Stimulated activated CD8-positive, alpha-beta memory T cell treated with anti-CD3 and anti-CD28 coated beads, Interleukin-12 subunit alpha, Interleukin-12 subunit beta, amount 100 ng/mL, for 1 hour (primary cell): ENCODE measurements at places on chromosomes 11 and 22.

DNA sequence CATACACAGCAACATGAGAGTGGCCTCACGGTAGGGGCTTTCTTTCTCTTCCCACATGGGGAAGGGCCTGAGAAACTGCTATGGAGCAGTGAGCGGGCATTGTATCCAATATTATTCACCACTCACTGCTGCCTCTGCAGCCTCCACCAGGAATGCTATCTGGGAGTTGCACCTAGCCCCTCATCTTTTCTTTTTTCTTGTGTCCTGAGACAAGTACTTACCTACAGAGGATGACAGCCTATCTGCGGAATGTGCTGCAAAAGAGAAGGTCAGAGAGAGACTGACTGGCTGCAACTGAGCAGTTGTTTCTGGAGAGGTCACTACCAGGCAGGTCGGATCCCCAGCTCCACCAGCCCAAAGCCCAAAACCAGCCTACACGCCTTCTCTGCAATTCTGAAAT is 52.1 kb upstream of the HTATIP2 start:
- no peak for DNase-seq

- DNase-seq: no peak
Measured at GRCh38 chr11:26028393-26028911, 303.5 kb upstream of the ANO3 start.

DNA sequence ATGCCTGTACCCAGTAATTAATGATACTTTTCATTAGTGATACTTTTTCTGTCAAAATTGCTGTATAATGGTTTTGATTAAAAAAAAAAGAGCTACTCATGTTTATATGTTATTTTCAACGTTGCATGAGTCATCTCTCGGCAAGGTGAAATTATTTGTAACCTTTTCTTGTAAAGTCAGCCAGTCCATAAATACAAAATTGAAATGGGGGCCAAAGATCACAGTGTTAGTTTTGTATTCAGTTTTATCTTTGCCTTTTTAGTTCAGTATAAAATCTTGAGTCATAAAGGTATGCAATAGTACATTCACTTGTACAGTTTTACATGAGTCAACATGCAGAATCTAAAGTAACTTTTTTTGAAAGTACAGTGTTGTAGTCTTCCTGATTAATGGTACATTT is 4.3 kb downstream of the ARHGEF12 start:
- DNase-seq: no peak

- no peak for DNase-seq
Measured at GRCh38 chr11:71999798-72000197, 1.1 kb downstream of the IL18BP start.

DNA sequence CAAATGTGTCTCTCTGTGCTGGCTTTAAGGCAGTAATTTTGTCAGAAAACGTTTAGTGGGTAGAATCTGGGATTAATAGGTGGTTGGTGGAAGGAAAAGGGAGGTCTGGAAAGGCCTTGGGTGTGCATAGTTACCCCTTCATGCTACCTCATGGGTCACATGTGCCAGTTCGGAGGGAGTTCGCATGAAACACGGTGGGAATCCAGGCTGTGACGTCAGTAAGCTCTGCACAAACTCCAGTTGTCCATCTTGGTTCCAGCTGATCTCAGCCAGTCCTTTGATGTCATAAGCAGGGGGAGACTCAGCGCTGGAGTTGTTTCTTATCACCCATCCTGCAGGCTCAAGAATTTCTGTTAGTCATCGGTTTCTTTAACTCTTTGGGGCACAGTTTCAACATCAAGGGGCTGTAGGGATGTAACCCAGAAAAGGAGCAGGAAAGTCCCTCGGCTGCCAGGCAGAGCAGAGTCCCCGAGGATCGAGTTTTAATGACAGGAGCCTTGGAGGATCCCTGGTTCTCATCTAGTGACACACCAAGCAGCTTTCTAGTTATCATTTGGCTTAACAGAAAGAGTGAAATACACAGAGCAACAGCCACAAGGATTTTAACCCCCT is 28.9 kb downstream of the MOV10L1 start:
- DNase-seq: no peak

DNA sequence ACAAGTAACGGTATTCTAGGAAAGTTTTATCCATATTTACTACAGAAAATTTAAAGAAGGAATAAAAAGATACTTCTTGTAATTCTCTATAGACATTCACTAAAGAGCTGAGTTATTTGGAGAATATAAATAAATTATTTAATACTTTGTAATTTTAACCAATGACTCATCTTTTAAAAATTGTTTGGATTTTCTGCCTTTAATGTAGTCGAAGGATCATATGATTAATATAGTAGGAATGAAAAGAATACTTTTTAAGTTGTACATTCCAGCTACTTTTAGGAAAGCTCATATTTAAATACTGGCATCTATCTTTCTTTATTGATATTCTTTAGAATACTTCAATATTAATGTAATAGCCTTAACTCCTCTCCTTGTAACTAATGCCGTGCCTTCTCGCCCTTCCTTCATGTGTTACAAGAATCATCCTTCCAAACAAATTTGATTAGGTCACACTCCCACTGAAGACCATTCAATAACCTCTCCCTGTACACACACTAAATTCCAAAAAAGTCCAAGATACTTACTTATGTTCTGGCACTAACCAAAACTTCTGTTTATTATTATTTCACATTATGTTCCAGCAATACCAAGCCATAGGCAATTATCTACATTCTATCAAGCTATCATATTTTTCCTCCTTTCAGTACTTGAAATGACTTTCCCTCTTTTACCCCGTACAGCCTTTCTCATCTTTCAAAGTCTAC is 501.9 kb downstream of the CNTN5 start:
- no peak for DNase-seq

DNA sequence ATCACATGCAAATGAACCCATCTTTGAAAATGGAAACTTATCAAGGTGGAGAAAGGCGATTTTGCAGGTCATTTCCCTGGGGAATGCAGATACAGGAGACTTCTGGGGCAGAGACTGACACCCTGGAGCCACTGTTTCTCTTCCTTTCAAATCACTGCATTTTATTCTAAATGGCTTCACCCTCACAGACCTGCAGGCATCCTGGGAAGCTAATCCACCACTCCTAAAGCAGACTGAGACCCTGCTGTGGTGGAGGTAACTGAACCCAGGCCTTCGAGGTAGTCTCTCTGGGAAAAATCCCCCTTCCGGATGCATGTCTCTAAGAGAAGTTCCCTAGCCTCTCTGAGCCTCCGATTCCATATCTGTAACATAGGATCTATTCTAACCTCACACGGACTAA is 20.9 kb upstream of the CSNK2A3 start:
- no peak for DNase-seq

DNA sequence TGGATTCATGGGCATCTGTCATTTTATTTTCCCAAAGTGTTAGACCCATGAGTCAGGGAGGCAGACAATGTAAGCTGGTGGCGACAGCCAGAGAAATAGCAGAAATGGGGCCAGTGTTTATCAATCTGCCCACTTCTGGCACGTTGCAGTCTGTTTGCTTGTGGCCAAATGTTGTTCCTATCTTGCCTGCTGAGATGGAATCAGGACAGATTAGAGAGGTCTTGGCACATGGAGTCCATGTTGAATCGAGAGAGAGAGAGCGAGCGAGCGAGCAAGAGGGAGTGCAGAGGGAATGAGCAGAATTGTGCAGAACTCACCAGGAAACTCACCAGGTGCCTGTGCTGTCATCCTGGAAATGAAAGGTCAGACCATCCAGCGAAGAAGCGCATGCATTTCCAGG is 21.9 kb upstream of the PARVG start:
- no peak for DNase-seq

DNA sequence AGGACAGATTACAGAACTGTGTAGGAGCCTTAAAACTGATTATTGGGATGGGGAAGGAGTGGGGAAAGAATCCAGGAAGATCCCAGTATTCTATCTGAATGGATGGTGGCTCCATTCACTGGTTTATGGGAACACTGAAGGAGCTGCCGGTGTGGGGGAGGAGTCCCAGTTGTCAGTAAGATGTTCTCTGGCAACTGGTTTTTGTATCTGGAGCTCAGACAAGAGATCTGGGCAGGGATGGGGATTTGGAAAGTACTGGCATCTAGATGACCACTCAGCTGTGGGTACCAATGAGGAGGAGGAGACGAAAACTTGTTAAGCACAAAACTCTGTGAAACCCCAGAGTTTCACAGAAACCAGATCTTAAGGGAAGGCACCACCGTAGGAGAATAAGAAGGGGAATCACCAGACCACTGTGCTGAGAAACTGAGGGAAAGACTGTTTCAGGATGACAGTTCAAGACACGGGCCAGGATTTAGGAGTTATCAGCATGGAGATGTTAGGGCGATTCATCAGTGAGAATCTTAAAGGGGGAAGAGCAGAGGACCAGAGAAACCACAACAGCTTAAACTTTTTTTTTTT is 28.1 kb downstream of the LDLRAD3 start:
- DNase-seq: no peak

GRCh38 chr11:94938095-94939055 is 35.0 kb downstream of the CWC15 start:
- DNase-seq: no peak

- DNase-seq: no peak
Measured at GRCh38 chr11:111633248-111633647, 31.0 kb downstream of the SIK2 start.

DNA sequence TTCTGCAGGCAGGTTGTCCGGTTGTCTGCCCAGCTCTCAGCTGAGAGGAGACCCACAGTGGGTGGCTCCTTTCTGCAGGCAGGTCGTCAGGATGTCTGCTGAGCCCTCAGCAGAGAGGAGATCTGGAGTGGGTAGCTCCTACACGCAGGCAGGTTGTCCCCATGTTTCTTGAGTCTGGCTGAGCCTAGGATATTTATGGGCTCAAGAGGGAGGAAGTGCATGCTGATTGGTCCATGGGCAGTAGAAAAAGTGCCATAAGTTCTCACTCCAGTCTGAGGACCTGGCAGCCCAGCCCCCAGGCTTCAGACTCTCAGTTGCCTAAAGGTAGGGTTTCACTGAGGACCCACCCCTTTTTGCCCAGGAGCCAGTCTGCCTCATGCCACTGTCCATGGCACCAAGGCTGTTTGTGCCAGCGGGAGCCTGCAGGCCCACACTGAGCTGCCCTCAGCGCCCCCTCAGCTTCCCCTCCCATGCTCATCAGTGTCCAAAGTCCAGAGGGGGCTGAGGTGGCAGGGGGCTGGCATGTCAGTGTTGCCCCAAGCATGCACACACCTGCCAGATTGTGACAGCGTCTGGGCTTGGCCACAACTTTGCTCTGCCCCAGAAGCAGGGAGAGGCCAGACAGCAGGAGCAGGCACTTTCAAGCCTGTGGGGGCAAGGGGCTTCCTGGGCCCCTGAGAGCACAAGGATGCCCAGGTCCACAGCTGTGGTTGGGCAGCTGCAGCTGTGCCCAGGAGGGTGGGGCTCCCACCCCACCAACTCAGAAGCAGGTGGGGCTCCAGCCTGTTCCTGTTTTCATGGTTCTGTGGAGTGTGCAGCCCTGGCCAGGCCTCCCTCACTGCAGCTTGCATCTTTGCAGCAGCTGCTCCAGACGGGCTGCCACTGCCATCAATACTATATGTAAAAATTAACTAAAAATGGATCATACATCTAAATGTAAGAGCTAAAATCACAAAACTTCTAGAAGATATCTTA is 3.8 kb upstream of the RNF141 start:
- no peak for DNase-seq

DNA sequence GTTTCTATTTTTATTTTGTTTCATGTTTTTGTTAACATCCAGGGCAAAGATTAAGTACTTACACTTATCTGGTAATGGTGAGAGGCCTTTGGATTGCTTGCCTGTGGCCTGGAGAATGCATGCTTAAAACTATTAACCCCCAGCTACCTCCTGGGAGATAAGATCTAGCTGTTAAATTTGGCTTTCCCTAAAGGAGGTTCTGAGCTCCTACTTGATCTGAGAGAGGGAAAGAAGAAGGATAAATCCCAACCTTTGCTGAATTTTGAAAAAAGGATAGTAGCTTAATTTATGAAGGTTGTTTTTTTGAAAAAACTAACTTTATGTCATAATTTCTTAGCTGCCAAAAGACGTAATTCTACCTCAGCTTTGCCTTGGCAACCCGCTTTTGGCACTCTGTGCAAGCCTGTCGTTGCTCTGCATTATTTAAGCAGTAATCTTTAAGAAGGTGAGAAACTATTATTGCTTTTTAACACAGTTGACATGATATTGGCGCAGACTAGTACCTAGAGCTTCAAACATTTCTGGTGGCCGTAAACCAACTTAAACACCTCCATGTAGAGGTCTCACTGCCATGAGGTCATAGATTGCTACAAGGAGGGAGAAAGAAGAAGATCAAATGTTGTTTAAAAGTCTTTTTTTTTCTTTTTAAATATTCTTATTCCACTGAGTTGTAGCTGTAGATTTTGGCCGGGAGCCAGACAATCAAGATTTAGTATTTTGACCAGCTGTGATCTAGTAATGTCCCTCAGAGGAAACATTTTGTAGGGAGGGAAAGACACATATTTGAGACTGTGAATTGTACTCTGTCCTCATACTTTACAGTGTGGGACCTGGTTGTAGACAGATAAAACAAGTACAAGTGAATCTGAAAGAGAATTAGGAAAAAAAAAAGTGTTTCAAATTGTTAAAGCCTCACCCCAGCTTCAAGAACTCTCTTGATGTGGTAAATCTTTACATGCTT is 74.4 kb downstream of the WNT11 start:
- DNase-seq: no peak

DNA sequence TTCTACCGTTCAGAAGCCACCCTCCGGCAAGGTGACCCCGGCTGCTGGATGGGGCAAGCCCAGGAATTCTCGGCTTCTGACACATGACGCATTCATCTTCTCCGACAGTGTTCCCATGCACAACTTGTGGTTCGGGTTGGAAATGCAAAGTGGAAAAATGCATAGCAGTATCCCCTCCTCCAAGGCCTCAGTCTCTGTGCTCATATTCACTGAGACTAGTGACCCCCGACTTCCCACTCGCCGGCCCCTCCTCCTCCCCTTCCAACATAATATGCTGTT is 70.0 kb upstream of the NTM start:
- no peak for DNase-seq

GRCh38 chr11:60634126-60634525 is 65.3 kb upstream of the MS4A8 start:
- DNase-seq: no peak

GRCh38 chr22:38860283-38861169 is 11.5 kb downstream of the CBX6 start:
- DNase-seq: no peak

- no peak for DNase-seq
Measured at GRCh38 chr22:47013861-47014635, 251.6 kb downstream of the TBC1D22A start.
